ENCODE measurements at places on chromosomes 12 and 14.

DNA sequence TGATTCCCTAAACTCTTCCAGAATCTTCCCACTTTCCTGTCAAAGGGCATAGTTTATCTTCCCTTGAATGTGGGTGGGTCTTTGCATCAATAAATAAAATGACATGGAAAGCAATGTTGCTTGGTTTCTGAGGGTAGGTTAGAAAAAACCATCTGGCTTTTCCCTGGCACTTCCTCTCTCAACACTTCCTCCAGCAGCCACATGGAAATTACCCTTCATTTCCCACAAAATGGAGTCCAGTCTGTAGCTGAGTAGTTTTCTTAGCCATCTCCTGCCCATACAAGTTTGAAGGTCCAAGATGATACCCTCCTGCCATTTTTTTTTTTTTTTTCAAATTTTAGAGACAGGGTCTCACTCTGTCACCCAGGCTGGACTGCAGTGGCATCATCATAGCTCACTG, 11.1 kb upstream of the NDUFA12 start:
- no peak for DNase-seq

DNA sequence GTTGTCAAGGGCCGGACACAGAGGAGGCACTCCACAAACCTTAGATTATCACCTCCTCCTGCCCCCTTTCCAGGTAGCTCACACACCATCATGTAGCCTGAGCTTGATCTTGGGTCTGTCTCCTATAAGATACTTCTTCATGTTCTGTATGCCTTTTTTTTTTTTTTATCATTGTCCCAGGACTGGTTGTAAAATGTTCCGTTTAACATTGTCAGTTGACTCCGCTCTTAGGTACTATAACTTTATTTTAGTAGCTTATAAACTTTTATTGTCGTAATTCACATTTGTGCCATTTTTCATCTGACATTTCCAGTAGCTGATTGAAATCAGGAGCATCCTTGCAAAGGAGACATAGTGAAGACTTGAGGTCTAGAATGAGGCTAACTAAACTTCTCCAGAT, 79.9 kb downstream of the SLC15A5 start:
- no peak for DNase-seq

GRCh38 chr12:109738209-109738608, 24.6 kb downstream of the FAM222A start:
- no peak for DNase-seq

DNA sequence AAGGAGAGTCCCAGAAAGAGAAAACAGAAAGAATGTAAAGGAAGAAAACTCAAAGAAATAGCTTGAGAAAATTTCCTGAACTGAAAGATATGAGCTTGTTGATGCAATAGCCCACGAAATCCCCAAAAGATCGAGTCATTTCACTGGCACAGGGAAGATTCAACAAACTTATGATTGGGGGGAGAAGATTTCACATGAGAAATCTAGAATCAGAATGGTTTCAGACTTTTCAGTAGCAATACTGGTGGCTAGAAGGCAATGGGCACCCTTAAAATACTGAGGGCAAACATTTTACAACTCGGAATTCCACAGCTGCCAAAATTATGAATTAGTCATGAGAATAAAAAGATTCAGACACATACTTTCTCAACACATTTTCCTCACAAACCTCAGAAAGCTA, 8.9 kb upstream of the KRT7 start:
- no peak for DNase-seq

GRCh38 chr14:60488175-60488574, 2.3 kb upstream of the C14orf39 start:
- DNase-seq = no peak

DNA sequence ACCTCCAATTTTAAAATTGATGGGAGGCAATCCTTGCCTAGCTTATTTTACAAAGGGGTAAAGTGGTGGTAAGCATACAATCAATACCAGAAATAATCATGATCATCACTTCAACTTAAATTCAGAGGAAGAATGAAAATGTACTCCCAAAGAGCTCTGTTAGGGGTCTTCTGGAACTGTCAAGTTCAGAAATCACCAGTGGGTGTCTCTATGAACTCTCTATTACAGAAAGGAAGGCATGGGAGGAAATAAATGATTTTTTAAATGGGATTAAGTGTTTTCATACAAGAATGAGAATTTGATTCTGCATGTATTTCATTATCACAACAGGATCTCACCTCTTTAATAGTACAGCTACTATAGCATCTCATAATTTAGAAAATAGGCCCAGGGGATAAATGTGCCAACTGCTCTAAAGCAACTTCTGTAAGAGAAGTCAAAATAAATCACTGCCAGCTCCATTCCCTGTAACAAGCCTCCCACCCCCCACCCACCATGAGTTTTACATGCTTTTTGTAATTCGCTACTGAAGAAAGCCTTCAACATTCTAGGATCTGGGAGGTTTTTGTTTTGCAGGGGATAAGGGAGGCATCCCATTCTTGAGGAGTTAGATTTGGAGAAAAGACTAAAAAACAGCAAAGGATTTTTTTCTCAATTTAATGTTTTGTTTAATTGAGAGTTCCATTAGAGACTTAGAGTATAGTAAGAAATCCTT, 9.7 kb downstream of the DCP1B start:
- no peak for DNase-seq
